Stimulated activated CD8-positive, alpha-beta memory T cell treated with anti-CD3 and anti-CD28 coated beads, Interleukin-4, amount 100 ng/mL, for 4 hours (primary cell): ENCODE measurements at places on chromosomes 7 and 10.

GRCh38 chr10:78771260-78771659 lies 297.5 kb upstream of the ZMIZ1 start:
- DNase-seq: no peak

DNA sequence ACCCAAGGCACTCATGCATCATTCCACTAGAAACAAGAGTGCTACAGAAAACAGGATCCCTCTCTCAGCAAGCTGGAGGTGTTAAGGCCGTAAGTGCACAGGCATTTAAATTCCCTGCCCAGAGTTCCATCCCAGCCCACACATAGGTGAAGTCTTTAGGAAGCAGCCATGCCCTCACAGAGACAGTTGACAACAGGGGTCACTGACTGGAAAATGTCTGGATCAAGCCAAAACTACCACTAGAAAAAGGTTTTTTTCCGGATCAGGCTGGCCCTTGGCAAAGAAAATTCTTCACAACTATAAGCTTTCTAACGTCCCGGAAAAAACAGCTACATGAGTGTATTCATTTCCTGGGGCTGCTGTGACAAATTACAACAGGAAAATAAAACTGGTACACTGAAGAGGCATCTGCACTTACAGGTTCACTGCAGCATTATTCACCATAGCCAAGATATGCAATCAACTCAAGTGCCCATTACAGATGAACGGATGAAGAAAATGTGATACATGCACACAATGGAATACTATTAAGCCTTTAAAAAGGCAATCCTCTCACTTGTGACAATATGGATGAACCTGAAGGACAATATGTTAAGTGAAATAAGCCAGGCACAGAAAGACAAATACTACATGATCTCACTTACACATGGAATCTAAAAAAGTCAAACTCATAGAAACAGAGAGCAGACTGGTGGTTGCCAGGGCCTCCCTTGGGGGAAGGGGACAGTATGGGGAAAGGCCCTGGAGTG lies 52.5 kb downstream of the SLC25A13 start:
- no peak for DNase-seq

GRCh38 chr7:36513393-36513792 lies 123.7 kb downstream of the ANLN start:
- DNase-seq: no peak

GRCh38 chr7:1018334-1018695 lies 26.0 kb upstream of the GPR146 start:
- no peak for DNase-seq

- DNase-seq: no peak
Measured at GRCh38 chr7:51587604-51588003, 271.0 kb upstream of the COBL start.

DNA sequence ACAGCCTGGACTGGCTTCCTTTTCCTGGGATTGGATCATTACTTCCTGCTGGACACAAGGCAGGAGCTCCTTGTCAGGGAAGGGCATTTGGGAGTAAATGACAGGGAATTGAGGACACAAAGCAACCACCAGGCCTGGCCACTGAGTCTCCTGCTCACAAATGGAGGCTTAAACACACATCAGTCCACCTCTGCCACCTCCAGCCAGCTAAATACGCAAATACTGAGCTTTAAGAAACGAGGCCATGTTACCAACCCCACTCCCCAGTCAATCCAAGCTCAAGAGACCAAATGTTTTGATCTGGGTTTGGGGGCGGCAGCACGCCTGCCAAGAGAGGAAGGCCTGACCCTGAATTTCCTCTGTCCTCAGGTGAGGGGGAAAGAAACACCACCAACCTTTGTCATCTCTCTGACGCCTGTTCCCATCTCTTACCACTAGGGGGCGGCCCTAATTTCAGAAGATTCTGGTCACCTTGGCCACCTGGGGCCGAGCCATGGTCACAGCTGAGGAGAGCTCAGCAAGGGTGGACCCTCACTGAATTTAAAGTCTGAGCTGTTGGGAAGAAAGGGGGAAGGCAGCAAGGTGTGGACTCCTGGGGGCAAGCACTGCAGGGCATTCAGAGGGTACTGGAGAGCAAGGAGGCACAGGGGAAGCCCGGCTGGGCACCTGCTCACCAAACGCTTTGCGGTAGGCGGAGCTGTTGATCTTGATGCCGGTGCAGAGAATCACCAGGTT lies 16.5 kb downstream of the AIFM2 start:
- DNase-seq: peak; percentile 29

DNA sequence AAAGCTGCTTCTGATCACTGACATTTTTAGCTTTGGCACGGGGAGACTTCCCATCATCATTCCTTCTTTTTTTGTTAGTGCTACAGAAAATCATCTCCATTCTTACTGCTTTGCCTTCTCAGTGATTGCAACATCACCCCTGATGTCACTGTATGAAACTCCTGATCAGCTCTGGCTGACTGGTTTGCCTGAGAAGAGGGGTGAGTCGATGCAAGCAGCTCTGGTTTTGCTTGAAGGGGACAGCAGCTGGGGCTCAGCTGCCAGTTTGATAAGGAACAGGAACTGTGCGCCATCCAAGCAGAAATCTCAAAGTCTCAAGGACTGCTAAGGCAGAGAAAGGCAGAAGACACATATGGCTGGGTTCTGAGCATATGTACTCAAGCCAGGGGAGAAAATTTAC lies 808.5 kb upstream of the CELF2 start:
- DNase-seq: no peak

DNA sequence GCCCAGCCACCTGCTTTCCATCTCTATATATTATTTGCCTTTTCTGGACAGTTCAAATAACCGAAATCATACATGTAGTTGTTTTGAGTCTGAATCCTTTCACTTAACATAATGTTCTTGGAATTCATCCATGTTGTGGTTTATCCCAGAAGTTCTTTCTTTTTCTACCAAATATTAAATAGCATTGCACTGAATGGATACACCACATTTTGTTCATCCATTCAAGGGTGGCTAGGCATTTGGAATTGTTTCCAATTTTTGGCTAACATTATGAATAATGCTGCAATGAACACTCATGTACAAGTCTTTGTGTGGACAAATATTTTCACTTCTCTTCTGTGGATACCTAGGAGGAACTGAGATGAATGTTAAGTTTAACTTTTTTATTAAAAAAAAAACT lies 18.0 kb downstream of the DNAJC1 start:
- DNase-seq: no peak

GRCh38 chr7:142642316-142642715 lies 107.0 kb upstream of the PRSS1 start:
- DNase-seq: no peak

DNA sequence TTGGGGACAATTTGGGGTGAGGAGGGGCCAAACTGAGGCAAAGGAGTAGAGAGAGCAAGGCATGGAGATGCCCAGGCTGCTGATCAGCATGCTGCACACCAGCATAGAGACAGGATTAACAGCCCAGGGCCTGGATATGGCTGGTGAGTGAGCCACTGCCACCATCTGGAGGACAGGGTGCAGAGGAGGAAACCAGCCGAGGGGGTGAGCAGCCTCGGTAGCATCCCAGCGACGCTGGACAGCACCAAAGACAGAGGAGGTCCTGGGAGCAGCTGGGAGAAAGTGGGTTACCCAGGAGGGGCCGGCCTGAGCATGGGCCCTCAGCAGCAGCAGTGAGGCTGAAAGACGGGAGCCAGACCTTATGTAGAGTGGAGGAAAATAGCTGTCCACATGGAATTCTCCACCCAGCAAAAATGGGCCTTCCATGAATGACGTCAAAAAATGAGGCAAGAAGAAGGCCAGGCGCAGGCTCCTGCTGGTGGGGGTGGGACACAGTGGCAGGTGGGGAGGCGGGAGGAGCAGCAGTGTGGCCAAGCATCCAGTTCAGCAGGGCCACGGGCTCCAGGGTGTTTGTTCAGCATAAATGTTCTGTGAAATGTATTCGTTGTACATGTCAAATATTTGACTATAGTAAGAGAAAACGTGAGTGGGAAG lies 16.7 kb downstream of the RET start:
- DNase-seq: no peak

DNA sequence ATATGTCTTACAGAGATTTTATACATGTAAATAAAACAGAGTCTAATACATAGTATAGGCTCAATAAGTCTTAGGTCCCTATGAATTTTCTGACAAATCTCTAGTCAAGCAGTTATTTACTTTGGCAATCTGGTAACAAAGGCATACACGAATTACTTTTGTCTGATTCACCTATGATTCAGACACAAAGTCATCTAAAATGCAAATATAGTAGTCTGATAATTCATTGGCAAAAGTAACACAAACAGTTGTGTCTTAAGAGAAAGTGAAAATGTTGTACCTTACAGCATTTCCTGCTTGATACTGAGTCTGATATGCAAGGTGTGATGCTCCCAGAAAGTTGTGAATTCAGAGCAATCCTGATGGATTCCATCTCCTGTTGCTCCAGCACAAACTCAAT lies 209.4 kb upstream of the PRSS1 start:
- no peak for DNase-seq

DNA sequence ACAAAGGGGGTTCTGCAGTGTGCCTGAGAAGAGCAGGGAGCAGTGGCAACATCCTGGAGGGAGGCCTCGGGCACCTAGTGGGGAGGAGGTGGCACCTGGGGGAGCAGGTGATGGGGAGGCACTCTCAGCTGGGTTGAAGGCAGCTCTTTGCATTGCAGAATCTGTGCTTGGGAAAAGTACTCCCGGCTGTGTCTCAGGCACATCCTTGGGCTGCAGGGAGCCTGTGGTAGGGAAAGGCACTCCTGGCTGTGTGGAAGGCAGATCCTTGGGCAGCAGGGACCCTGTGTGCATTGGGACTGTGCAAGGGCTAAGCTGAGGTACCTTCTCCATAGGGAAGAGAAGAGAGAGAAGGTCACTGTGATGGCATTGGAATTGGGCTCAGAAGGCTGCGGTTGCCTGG lies 52.8 kb upstream of the ANTXRL start:
- DNase-seq: no peak

DNA sequence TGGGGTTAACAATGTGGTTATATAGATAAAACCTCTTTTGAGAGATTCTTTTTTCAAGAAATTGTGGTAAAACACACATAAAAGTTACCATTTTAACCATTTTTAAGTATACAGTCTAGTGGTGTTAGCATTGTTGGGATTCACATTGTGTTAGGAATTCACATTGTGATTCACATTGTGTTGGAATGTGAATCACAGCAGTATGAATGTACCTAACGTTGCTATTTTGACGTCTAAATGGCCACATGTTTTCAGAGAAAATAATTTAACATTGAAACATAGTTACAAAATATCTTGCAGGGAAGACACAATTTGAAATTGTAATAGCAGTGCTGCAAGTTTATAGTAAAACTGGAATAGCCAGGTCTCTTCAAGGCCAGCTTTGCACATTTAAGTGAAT lies 129.0 kb downstream of the BICC1 start:
- no peak for DNase-seq

DNA sequence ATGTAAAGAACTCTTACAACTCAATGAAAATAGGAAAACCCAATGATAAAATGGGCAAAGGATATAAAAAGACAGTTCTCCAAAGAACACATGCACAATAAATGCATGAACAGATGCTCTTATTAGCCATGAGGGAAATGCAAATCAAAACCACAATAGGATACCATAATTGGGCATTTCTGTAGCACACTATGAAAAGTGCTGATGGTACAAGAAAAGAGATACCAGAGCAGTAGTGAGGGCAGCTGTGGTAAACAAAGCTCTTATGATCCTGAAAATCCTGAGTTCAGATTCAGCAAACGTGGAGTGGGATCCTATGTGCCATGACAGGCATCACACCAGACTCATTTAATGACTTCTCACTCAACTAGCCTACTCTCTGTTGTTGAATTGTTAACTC lies 96.7 kb upstream of the SLC25A13 start:
- DNase-seq: no peak

- DNase-seq: no peak
Measured at GRCh38 chr10:71957546-71958275, 6.5 kb upstream of the CHST3 start.

DNA sequence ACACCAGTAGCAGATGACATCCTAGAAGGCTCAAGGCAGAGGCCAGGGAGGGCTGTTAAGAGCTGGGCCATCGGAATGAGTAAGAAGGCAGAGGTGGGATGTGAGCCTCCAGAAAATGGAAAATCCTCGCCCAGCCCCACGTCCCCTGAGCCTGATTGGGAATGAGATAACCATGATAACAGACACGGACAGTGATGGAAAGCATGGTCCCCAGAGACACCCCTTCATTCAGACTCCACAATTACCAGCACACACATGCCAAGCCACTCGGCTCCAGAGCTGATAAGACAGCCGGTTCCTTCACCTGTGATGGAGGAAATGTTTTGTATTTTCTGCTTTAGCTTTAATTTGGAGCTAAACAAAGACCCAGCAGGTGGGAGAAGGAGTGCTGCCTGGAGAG lies 106.0 kb downstream of the GRID1 start:
- DNase-seq: no peak

GRCh38 chr10:124006526-124006925 lies 86.9 kb downstream of the CHST15 start:
- no peak for DNase-seq

- DNase-seq: no peak
Measured at GRCh38 chr7:157432541-157432956, 95.7 kb downstream of the DNAJB6 start.

- no peak for DNase-seq
Measured at GRCh38 chr10:114714281-114714741, 56.2 kb upstream of the ABLIM1 start.

DNA sequence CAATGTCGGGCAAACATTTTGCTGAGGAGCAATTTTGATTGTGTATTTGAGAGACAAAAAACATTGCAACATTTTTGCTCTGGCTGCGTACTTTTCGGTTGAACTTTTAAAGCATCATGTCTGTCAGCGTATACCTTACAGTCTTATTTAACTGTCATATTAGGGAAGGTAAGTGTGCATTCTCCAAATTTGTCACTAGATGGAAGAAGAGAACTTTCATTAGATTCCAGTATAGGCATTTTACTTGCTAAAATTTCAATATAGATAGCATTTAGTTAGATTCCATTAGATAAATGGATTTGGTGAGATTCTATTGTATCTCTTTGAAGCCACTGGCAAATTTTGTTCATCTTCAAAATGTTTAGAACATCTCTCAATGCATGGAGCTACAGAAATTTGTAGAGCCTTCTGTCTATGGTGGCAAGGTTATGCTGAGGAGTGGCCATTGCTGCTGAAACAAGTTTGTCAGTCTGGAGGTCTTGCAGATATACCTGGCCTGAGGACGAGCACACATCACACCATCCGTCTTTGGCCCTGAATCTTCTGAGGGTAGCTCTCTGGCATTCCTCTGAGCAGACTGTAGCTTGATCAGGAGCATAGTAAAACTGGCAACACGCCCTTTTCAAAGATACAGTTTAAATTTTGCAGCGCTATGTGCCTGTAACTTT lies 437.5 kb upstream of the MBL2 start:
- DNase-seq: no peak

GRCh38 chr10:20954519-20954918 lies 57.4 kb upstream of the NEBL start:
- DNase-seq: no peak

GRCh38 chr10:85293483-85293882 lies 965.1 kb downstream of the CCSER2 start:
- DNase-seq: no peak

DNA sequence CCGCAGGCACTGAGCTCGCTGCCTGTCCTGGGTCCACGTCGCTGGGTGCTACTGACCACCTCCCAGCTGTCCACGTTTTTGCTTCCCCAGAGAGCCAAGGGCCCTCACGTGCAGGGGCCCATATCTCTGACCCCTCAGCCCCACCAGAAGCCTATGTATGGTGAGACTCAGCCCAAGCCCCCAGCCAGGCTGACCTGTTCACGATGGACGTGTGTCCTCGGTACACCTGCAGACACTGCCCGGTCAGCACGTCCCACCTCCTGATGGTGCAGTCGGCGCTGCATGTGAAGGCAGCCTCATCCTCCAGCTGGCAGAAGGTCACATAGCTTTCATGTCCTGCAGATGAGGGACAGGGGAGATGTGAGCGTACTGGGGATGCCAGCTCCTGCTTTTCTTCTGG lies 9.9 kb downstream of the WDR86 start:
- no peak for DNase-seq

- DNase-seq: no peak
Measured at GRCh38 chr10:59582058-59582457, 127.6 kb downstream of the SLC16A9 start.
